ENCODE measurements at places on chromosomes 3 and 15.
A peak's percentile ranks its signal among the peaks of the same experiment; 100 is the strongest.

DNA sequence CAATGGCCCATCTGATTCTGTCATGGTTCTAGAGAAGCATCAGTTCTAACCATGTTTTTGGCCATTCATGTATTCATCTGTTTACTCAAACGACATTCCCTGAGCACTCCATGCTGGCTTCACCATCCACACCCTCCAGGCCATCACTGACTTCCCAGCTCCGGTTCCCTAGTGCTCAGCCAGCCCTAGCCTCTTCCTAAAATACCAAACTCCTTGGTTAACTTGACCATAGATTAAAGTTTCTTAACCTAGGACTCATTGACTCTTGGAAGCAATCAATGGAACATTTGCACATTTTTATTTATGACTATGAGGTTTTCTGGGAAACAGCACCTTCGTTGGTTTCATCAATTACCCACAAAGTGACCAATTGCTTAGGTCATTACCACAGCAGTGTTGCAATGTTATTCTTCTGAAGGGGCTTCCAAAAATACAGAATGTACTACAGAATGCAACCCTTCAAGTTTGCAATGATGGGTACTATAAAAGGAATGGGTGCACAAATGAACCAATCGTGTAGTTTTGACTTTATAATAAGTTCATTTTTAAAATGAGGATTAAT, 27.2 kb upstream of the SLC25A36 start:
- no peak for DNase-seq

DNA sequence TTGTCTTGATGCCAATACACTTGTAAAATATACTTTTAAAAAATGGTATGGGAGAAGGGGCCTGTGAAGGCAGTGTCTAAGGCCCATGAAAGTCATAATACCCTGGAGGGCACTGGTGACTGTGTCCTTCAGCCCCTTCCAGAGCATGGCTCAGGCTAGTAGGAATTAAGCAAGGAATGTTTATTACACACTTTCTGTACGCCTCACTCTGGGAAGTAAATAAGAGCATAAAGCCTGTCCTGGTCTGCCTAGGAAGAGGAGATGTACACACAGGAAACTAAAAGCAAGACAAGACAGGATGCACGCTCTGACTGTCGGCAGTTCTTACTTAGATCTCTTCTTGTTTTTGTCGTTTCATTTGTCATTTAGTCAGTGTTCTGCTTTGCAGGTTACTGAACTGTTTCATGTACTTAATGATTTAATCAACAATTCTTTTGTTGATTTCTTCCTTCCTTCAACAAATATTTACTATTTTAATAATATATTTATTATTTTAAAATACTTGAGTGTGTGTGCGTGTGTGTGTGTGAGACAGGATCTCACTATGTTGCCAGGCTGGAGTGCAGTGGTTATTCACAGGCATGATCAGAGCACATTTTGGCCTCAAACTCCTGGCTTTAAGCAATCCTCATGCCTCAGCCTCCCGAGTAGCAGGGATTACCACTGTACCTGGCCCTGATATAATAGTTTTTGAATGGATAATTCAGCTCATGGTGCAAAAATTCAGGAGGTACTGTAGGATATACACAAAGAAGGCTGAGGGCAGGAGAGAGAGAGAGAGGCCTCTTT, 9.0 kb upstream of the SMAD6 start:
- peak; percentile 68 for DNase-seq

- DNase-seq = no peak
These were observed at the start of gene SLC22A14 for GRCh38 chr3:38281895-38282686. TSS of gene SLC22A14 (plus strand) at chr3:38282294. CDS start at chr3:38306027, 23,733 bp downstream.

GRCh38 chr15:98548139-98548971, 100.0 kb upstream of the IGF1R start:
- DNase-seq = peak; percentile 23

All from bone marrow (tissue), 2 donors.